ENCODE measurements at places on chromosomes 6 and 20. TPM values are rescaled to one million over a fixed set of nuclear protein-coding genes. Genes with fewer than 3 reads are reported as not detected.
A peak's percentile ranks its signal among the peaks of the same experiment; 100 is the strongest.

XKR7 gene
- not detected for total RNA-seq

- DNase-seq: no peak
Observed at GRCh38 chr6:107871976-107872375, 47.9 kb upstream of the SCML4 start.

SCUBE3 gene
- 1.8 TPM for total RNA-seq

DNA sequence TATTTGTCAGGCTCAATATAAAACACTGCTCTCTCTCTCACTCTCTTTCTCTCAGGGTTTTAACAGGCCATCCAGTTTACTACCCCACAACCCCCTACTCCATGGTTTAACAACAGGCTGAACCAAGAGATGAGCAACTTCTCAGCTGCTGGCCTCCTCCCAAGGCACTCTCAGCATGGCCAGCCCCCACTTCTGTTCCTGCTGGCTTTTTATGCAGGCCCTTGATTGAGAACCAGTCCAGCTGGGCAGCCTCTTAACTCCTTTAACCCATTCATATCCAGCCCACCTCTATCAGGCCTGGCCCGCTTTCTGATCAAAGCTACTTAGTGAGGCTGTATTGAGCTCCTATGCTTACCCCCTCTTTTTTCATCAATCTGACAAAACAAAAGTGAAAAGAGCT is 346.8 kb upstream of the POU3F2 start:
- DNase-seq: no peak

DNA sequence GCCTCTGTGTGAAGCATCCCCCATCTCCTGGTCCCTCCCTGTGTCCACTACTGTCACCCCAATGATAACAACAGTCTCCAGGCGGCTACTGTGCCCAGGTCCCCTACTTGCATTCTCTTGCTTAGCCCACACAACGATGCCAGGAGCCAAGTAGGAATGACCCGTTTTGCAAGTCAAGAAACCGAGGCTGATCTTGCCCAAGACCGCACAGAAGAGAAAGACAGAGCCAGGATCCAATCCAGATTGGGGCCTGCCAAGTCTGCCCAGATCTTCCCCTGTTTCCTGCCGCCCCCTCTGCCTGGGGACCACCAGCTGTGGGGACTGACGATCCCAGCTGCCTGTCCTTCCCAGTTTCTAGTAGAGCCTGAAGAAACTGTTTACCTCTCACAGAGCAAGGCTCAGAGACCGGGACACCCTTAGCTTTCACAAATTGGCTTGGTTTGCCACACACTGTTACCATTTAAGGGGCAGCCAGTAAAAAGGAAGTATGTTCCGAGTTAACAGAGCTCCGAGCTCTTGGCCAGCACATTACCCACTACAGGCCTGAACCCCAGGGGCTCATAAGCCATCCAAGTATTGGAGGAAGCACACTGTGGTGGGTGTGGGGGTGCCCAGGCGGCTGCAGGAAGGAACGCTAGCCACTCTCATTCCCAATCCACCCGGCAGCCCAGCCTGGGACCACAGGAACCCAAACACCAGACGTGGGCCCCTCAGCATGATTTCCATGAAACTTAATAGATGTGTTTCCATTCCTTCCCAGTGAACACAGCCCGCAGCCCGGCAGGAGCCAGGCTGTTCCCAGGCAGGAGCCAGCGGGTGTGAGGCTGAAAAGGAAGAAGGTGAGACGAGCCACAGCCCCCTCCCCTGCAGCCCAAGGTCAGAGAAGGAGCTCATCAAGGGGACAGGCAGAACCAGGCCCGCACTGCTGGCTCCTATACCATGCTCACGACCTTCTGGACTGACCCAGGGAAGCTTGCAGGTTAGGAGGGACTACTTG is 7.9 kb downstream of the KIAA1755 start:
- DNase-seq: peak; percentile 25

PDYN gene
- total RNA-seq: not detected

DNA sequence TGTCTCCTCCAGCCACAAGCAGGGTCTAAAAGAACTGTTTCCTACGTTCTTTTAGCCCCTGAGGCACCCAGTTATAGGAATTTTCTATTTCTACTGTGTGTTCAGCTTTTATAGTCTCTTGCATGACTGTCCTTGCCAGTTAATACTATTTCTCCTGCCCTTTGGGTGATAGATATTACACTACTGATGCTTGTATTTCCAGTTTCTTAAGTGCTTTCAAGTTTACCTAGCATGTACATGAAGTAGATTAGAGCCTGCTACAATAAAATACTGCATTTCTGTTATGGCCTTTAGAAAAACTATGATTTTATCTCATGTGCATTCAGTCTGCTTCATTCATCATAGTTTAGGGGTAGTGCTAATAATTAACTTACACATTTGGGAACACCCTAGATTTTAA is 89.6 kb downstream of the FOXO3 start:
- DNase-seq: no peak

GRCh38 chr6:110325197-110325596 is 33.0 kb downstream of the METTL24 start:
- peak; percentile 59 for DNase-seq

Measured in fibroblast of the aortic adventitia (primary cell).